ENCODE measurements at places on chromosomes 2 and 18. TPM values are rescaled to one million over a fixed set of nuclear protein-coding genes. Genes with fewer than 3 reads are reported as not detected.

GRCh38 chr2:238963971-238964328, 116.1 kb downstream of the TWIST2 start:
- DNase-seq, result no peak

DNA sequence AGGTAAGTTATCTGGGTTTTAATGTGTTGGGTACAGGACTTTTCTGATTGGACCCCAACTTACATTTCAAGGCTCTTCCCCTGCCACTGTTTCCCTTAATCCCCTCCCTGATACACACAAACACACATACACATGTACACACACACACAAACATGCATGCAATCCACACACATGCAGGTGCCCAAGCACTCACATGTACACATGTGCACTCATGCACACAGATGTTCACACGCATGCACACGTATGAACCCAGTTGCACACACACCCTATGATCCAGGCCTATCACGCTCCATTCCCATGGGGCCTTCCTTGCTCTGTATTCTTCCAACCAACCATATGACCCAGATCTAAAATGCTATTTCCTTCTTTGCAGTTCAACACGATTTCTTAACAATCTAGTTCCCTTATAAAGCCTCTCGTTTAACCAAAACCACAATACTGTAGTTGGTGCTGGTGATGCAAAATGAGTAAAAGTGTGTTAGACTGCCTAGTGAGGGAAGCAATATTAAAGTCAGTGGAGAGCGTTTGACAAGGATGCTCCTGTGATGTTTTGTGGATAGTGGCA, 11.1 kb downstream of the SERPINB8 start:
- no peak for DNase-seq

- no peak for DNase-seq
These were observed 41.6 kb downstream of the LBH start for GRCh38 chr2:30272761-30273573.

DNA sequence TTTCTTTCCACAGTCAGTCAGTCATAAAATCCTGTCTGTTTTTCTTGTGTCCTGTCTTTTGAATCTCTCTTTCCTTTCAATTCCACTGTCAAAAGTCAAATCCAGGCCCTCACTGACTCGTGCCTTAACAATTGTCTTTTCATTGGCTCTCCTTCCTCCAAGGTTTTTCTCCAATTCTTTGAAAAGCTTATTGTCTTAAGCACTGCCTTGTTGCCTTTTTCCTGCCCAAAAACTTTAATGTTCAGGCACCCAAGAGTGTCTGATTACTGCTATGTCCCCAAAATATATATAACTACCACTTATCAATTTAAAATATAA, 13.9 kb upstream of the SULT1C4 start:
- DNase-seq, result no peak

- peak; percentile 50 for DNase-seq
These were observed 52.0 kb upstream of the ARL4C start for GRCh38 chr2:234548695-234549420.

DNA sequence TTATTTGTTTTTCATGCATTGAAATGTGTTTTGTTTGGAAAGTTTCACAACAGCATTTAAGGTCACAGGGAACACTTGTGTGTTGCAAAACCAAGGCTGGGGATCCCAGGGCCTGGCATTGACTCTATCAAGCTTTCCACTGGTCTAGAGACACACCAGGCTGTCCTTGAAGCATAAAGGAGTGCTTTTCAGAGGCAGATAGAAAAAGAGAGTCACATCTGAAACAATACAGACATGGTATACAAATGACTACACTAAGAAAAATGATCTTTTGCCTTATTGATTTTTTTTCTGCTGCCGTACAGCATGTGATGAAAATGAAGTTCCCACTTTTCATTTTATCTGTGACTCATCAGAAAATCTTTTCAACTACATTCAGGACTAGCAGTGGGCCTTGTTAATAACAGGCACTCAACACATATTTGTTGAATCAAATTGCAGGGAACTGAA, 61.9 kb upstream of the ZCCHC2 start:
- DNase-seq, result peak; percentile 72

GRCh38 chr2:155815275-155815674, 517.2 kb downstream of the NR4A2 start:
- no peak for DNase-seq

DNA sequence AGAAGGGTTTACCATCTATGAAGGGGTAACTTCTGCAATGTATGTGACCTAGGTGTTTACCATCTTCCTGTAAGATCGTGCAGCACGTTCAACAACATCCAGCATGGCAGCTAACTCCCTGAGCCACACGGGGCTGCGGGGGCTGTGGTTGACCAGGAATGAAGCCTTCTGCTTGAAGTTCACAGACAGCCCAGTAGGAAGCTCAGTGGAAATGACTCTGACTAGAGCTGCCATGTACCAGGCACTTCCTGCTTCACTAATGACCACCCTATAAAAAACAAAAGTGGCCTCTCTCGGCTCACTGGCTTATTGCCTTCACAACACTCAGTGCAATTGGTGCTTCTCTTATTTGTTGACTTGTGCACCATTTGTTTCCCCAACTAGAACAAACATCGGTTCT, 99.7 kb upstream of the SMAD7 start:
- DNase-seq, result no peak

DNA sequence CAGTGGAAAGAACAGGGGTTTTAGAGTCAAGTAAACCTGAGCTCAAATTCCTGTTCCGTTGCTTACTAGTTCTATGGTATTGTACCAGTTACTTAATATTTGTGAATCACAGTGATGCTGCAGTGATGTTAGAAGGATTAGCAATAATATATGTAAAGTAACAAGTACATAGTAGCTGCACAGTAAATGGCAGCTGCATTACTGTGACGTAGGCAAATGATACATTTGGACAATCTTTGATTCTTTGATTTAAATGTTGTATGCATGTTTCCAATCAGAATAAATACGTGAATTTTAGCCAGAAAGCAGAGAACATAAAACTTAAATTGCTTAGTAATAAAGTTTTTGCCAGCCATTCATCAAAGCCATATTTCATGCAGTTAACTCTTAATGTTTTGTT, 243.0 kb downstream of the ERBB4 start:
- DNase-seq, result no peak

PHOSPHO2 gene
- 3.8 TPM for total RNA-seq

PAX8 gene
- not detected for total RNA-seq

CERKL gene
- total RNA-seq, result 0.15 TPM

KLHL41 gene
- 56.3 TPM for total RNA-seq

EFHD1 gene
- total RNA-seq, result 8.0 TPM

Data from cardiac muscle cell (in vitro differentiated cells and primary cell).